ENCODE measurements at places on chromosomes 16 and 17.

DNA sequence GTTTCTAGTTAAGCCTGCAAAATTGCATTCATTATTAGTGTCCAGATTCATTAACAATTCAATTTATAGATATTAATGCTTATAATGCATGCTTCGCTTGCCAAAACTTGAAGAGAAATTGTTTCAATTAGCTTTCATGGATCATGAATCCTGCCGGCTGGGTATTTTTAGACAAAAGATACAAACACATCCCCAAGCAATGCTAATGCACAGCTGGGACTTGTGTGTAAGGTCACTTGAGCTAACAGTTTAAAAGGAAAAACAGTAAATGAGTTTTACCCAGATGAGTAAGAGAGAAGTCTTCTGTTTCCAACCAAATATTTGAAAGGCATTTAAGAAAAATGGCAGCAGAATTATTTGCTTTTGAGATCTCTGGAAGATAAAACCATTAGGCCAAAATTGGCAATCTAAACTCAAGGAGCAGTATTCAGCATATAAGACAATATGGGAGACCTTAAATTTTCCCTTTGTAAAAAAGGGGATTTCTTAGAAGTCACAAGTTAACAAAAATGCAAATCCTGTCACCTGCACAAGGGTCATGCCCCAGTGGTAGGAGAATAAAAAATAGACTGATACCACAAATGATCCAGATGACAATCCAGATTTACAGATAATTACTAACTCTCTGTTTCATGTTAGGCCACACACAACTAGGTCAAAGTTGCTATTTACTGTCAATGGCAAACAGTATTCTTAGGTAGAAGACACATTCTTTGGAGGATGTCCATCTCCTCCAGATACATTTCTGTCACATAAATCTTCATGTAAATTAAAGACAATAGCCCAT lies 418.4 kb upstream of the PMFBP1 start:
- peak; percentile 18 for DNase-seq

- no peak for DNase-seq
Observed at GRCh38 chr17:59510611-59511010, 54.8 kb upstream of the DHX40 start.

DNA sequence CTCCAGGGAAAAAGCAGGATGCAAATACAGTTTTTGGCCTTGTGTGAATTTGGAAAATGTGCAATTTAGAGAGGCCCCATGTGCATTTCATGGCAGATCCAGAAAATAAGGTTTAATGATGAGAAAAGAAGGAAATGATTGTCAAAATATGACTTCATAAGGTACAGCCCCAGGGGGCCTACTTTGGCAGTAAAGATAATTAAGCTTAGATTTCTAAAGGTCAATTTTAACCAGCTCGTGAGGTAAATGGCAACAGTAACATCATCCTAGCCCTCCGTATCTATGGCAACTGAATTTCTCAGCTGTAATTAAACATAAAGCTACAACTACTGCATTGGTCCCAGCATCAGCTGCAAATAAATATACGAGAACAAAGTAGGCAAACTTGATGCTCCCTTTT lies 30.0 kb upstream of the PRSS54 start:
- DNase-seq: no peak

GRCh38 chr17:40363111-40363827 lies 1.3 kb downstream of the GJD3 start:
- DNase-seq: peak; percentile 34

DNA sequence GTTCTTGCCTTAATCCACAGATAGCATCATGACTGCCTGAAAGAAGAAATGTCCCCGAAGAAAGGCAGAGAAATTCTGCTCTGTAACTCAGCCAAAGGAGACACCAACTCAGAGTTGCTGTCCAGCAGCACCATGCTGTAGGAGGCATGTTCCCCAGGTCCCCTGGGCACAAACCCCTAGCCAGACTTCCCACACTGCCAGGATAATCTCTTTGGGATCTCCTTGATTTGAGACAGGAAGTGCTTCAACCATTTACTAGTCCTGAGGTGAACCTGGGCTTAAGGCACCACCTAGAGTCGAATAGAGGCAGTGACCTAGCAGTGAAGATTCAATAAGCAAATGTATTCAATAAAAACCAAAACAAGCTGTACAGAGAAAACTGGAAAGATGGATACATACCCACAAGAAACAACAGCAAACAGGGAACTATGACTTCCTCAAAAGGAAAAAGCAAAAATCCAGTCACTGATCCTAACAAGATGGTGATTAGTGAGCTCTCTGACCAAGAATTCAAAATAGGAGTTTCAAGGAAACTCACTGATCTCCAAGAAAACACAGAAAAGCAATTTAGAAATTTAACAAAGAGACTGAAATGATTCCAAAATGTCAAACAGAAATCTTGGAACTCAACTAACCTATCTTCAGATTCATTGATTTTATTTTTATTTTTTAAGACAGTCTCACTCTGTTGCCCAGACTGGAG lies 5.7 kb downstream of the OR4D2 start:
- no peak for DNase-seq

- DNase-seq: no peak
Observed at GRCh38 chr16:67087803-67088202, 21.9 kb upstream of the PHAF1 start.

- no peak for DNase-seq
Observed at GRCh38 chr17:44397479-44398440, 8.3 kb upstream of the ITGA2B start.

- no peak for DNase-seq
Observed at GRCh38 chr17:57678393-57678792, 66.7 kb downstream of the CCDC182 start.

- peak; percentile 78 for DNase-seq
Observed at GRCh38 chr17:21209511-21210175, 4.3 kb downstream of the TMEM11 start.

- no peak for DNase-seq
Observed at GRCh38 chr16:23113185-23113584, 36.1 kb downstream of the USP31 start.

DNA sequence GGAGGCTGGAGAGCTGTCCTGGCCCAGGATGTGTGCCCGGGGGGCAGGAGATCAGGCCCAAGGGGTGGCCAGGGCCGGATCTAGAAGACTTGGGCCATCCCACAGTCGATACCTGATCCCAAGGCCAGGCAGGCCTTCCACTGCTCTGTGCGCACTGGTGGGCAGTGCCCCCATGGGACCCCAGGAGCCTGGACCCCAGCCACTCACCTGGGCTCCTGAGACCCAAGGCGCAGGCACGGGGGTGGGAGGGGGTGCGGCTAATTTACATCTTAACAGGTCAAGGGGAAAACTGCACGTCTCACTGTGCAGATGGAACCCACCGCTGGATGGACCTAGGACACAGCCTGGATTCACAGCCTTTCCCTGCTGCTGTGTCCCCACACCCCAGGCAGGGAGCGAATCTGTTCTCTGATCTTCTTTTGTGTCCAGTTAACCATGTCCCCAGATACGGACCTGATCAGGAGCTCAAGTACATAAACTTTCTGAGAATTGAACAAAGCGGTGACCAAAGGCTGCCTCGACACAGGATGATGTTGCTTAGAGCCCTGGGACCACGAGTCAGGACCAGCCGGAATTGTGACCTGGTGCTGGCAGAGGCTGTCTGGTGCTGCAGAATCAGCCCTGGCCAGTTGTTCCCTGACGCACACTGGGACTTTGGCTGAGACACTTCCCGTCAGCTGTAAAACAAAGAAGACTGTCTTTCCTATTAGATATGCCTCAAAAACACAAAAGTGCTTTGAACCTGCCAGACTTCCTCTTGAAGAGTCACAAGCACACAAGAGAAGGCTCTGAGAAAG lies 60.6 kb downstream of the TNFRSF13B start:
- DNase-seq: no peak

DNA sequence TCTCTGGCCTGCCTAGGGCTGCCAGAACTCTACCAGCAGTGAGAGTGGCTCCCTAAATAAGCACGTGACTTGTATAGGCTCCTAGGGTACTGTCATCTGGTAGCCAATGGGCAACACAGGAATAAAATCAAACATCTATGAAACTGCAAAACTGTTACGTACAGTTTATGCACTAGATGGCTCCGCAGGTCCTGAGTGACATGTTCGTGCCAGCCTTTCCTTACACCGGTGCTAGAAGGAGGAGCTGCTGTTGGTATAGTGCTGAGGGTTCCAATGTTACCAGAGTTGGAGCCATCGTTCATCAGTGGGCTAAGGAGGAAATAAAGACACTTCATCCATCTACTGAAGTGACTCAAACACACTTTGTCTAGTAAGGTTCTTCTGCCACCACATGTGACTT lies 63.2 kb upstream of the TRAP1 start:
- DNase-seq: peak; percentile 10

GRCh38 chr17:57324060-57324459 lies 67.7 kb downstream of the MSI2 start:
- no peak for DNase-seq

DNA sequence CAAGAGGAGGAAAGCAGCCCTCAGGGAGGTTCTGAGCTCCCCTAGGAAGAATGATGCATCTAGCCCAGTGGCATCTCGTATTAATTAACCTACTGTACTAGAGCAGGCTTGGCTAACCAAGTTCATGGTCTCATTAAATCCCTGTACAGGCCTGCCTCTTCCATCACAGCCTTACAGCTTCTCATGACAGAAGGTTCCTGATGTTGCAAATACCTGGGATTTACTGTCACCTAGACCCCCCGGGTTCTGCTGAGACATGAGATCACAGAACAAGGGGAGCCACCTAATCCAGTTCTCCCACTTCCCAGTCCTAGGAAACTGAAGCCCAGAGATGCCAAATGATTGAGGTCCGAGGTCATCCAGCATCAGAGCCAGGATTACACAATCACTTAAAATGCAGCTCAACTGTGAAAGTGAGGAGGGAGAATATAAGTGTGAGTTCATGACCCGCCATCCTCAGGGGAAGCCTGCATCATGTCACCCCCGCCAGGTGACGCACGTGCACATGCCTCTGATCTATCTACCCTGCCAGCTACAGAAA lies 23.9 kb downstream of the ACLY start:
- DNase-seq: peak; percentile 84

GRCh38 chr16:75279305-75279704 lies 27.9 kb upstream of the BCAR1 start:
- peak; percentile 28 for DNase-seq

DNA sequence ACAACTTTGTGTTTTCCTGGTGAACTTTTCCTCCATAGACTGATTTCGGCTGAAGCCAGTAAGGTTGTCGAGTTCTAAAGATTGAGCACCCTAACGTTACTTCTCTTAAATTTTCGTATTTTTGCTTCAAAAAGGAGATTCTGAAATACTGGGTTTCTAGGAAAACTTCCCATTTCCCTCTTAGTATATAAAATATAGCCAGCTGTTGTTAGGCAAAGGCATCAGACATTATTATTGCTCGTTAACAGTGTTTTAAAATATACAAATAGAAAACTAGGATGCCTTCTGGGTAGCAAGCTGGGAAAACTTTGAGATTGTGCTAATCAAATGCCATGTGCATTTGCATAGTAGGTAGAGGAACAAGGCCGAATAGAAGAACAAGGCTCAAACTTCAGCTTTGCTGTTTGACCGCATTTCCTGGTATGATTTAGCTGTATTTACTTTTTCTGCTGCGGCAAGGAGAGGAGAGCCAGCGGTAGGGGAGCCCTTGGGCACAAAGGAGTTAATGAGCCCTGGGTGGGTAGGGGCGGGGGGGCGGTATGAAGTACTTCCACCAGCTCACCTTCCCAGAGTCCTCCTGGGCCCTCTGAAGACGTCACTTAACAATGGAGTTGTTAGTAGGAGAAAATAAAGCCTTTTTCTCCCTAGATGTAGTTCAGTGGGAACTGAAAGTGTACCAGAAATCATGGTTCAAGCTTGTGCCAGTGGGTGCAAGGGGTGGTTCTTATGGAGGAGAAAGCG lies 151.9 kb downstream of the MSI2 start:
- DNase-seq: no peak

- no peak for DNase-seq
Observed at GRCh38 chr17:4008441-4009185, 44.4 kb upstream of the ATP2A3 start.

- DNase-seq: no peak
Observed at GRCh38 chr16:19595043-19595767, 39.7 kb downstream of the VPS35L start.

GRCh38 chr16:69727916-69728270 lies 1.5 kb upstream of the NQO1 start:
- DNase-seq: no peak

- DNase-seq: no peak
Observed at GRCh38 chr16:818132-818531, 17.6 kb upstream of the GNG13 start.

GRCh38 chr16:68252383-68252782 lies 7.2 kb downstream of the PLA2G15 start:
- no peak for DNase-seq

- peak; percentile 51 for DNase-seq
Observed at GRCh38 chr17:63279498-63280230, 166.4 kb downstream of the CYB561 start.

- DNase-seq: peak; percentile 86
Observed at GRCh38 chr17:42566883-42567573, at the start of gene MLX. Gene MLX, plus strand, starts transcription at chr17:42567100. Its CDS starts 25 bp downstream, at chr17:42567125.

DNA sequence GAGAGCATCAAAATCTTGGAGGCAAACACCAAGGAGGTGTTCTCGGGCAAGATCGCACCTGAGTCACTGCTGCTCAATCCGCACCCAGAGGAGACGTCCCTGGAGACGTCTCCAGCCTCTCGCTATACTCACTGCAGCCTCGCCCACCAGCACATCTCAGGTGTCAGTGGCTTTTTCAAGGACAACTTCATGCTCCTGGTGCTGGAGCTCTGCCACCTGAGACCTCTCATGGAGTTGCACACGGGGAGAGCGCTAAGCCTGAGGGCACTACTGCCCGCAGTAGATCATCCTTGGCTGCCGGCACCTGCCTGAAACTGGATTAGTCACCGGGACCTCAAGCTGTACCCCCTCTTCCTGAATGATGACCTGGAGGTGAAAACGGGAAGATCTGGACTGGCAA lies 2.6 kb upstream of the MBTPS1 start:
- no peak for DNase-seq

DNA sequence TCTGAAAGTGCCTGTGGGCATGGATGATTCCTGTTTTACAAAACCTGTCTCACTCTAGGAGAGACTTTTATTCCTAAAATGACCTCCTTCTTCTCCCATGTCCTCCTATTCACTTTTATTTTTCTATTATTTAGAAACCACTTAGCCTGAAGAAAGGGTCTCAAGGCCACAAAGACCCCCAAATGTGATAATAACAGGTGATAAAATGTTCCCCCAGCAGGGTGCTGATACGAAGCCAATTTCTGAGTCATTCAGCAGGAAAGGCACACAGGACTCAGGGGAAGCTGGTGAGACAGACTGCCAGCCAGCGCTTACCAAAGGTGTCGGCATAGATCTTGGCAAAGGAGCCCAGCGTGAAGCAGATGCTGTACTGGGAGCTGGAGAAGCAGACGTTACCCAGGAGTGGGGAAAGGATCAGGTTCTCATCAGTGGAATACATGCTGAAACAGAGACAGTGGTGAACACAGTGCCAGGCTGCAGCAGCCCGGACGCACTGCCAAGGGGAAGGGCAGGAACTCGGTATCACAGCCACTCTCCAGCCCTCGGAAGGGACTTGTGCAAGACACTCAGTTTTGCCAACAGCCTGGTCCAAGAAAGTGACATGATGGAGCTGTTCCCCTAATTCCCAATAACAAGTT lies 24.6 kb downstream of the HIGD1B start:
- peak; percentile 37 for DNase-seq
